Stimulated activated CD8-positive, alpha-beta memory T cell treated with anti-CD3 and anti-CD28 coated beads, Interleukin-4, amount 100 ng/mL, for 24 hours (primary cell): ENCODE measurements at places on chromosomes 13 and 19.

- DNase-seq, result no peak
Measured at GRCh38 chr19:49421878-49422202, 1.4 kb downstream of the PTH2 start.

DNA sequence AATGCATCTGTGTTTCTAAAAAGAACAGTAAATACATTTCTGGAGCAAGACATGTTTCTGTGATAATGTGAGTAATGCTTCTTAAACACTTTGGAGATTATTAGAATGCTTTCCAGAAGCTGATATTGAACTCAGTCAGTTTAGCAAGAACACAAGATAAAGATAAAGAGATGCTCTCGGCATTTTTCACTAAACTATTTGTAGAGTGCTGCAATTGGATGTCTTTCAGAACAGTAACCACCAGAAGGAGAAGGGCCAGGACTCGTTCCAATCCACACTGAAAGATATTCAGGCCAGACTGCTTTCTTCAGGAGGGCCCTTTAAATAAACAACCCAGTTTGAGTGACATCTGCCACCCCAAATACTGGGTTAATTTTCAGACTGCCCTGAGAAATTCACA is 456.0 kb downstream of the TBC1D4 start:
- DNase-seq, result no peak

DNA sequence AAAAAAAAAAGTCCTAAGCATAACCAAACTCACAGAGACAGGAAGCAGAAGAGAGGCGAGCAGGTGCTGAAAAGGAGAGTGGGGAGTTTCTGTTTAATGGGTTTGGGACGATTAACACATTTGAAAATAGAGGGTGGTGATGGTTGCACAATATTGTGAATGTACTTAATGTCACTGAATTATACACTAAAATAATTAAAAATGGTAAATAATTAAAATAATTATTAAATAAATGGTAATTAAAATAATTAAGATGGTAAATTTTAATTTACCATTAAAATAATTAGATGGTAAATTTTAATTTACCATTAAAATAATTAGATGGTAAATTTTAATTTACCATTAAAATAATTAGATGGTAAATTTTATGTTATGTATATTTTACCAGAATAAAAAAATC is 74.8 kb upstream of the XPO4 start:
- DNase-seq, result no peak

DNA sequence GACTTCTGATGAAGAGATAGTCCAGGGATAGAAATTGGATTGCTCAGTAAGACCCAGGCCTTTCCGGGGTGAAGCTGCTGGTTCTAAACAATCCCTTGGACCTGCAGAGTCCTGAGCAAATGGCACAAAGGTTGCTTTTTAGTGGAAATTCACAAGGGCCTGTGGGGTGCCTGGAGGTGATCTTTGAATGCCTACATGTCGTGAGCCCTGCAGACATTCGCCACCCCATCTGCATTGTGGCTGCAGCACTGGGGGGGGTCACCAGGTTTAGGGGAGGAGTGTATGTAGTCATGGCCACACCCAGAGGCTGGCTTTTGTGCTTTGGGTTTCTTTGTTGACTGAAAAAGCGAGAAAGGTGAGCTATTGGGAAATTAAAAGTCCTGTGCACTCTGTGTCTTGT is 41.4 kb downstream of the SLC7A9 start:
- no peak for DNase-seq

- no peak for DNase-seq
Measured at GRCh38 chr13:22027566-22027965, 356.7 kb downstream of the FGF9 start.

DNA sequence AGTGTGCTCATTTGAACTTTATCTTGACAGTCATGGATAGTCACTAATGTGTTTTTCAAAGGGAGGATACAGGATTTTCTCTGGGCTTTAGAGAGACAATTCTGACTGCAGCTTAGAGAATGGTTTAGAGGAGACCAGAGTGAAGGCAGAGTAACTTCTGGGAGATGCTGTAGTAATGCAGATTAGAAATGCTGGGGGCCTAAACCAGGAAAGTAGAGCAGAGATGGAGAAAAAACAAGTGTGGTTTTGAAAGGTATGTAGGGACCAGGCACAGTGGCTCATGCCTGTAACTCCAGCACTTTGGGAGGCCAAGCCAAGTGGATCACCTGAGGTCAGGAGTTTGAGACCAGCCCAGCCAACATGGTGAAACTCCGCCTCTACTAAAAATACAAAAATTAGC is 18.3 kb upstream of the CEBPA start:
- DNase-seq, result no peak

GRCh38 chr19:16376241-16376640 is 51.6 kb downstream of the KLF2 start:
- DNase-seq, result no peak

DNA sequence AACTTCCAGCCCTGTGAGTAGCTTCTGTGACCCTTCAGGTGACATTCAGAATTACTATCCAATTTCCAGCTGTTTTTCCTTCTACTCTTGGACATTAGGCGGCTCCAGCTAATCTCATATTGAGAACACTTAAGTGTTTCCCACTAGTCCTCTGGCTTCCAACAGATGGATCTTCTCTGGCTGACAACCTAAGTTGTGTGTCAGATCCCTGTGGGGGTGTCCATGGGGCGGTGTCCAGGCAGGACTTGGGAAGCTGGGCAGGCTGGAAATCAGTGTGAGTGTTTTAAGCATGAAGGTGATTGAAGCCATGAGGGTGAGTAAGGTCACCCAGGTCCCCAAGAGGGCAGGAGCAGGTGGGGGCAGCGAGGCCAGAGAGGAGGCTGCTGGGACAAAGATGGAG is 10.1 kb downstream of the CNOT3 start:
- no peak for DNase-seq

DNA sequence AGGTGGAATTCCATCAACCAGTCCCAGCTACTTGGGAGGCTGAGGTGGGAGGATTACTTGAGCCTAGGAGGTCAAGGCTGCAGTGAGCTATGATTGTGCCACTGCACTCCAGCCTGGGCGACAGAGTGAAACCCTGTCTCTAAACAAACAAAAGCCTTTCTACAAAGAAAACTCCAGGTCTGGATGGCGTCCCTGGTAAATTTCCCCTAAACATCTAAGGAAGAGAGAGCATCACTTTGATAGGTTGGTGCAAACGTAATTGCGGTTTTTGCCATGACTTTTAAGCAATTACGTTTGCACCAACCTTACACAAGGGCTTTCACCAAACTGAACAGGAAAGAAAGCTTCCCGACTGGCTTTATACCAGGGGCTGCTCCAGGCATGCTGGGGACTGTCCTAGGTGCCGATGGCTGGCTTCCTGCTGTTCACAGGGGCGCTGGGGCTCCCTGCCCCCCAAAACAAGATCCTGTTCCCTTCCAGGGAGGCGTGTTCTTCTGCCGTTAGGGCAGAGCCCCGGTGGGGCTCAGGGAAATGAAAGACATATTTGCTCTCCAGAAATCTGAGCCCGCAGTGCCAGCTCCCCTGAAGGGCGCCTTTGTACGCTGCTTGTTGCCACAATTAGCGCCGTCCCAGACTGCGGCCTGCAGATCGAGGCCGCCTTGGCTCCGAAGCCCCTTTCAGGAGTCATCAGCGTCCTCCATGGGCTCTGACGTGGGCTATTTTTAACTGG is 38.7 kb upstream of the KLF2 start:
- no peak for DNase-seq

- no peak for DNase-seq
Measured at GRCh38 chr19:11377756-11378155, 3.3 kb downstream of the SWSAP1 start.

GRCh38 chr19:18794029-18794313 is 2.9 kb upstream of the COMP start:
- DNase-seq, result no peak

- no peak for DNase-seq
Measured at GRCh38 chr13:24181991-24182702, 21.6 kb downstream of the SPATA13 start.

DNA sequence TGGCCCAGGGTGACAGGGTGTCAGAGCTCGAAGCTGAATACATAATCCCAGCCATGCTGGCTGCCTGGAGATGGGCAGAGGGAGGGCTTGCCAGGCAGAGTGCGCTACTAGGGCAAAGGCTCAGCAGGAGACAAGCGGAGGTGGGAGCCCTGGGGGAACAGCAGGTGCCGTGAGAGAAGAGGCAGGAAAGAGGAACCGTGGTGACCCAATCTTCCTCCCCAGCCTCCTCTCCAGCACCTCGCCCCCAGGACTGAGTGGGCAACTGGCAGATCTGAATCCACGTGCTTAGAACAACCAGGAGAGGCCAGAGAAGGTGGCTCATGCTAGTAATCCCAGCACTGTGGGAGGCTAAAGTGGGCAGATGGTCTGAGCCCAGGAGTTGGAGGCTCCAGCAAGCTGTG is 11.0 kb upstream of the CCL25 start:
- no peak for DNase-seq

DNA sequence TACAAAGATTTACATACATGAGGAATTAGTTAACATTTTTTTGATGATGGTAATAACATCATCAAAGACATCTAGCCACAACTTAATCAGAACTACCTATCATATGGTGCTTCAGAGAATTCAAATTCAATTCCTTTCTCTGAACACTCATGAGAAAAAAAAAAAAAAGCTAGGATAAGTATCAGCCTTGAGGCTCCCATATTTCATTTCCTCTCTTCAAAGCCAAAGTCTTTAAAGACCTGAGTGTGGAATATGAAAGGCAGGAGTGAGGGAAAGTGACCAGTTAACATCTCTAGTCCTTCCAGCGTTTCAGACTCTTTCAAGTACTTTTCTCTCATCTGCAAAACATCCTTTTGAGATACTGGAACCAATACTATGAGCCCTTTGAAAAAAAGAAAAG is 137.5 kb downstream of the DCLK1 start:
- DNase-seq, result no peak

- DNase-seq, result no peak
Measured at GRCh38 chr19:45527731-45528130, 20.5 kb downstream of the VASP start.

DNA sequence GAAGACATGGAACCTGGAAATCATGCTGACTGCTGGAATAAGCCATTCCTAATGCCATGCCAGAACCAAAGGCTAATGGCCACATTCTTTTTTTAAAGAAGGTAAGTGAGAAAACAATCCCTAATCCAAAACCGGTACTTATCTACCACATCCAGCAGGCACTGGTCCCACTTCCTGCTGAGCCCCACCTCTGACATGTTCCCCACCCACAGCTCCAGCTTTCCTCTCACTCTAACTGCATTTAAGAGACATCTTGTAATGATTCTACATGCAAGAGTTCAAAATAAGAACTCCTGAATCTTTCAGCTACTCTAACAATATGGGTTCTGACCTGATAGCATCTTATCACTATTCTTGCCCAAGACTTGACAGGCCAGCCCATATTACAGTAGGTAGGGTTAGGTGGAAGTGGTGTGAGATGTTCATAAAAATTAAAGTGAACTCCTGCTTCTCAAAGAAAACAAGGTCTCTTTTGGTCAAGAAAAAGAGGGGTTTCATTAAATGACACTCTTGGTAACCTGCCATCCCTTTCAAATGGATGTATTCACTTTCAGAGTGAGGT is 41.9 kb downstream of the N4BP2L2 start:
- no peak for DNase-seq

GRCh38 chr13:40547591-40548315 is 118.7 kb downstream of the FOXO1 start:
- no peak for DNase-seq

DNA sequence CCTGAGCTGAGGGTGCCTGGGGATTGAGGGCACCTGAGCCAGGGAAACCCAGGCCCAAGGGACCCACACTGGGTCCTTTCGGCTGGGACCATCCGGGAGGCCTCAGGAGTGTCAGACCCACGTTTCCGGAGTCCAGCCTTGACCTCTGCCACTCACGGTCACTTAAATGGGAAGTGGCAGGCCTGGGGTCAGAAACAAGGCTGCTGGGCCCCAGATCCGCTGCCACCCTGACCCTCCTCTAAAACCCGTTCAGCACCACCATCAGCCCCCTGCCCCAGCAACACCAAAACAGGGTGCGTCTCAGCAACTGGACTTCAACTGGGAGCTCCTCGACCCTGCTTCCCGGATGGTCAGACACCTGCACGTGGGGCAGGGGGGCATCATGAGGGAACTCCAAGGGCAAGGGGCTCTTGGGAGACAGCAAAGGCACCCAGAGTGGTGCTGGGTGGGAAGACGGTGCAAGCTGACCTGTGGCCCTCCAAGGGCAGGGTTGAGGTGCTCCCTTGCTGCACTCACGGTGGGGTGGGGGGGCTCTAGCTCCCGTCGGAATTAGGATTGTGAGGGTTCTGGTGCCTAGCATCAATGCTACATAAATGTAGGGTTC is 1.2 kb upstream of the PLPP2 start:
- DNase-seq, result no peak

- no peak for DNase-seq
Measured at GRCh38 chr13:26111797-26112196, 60.0 kb upstream of the SHISA2 start.

DNA sequence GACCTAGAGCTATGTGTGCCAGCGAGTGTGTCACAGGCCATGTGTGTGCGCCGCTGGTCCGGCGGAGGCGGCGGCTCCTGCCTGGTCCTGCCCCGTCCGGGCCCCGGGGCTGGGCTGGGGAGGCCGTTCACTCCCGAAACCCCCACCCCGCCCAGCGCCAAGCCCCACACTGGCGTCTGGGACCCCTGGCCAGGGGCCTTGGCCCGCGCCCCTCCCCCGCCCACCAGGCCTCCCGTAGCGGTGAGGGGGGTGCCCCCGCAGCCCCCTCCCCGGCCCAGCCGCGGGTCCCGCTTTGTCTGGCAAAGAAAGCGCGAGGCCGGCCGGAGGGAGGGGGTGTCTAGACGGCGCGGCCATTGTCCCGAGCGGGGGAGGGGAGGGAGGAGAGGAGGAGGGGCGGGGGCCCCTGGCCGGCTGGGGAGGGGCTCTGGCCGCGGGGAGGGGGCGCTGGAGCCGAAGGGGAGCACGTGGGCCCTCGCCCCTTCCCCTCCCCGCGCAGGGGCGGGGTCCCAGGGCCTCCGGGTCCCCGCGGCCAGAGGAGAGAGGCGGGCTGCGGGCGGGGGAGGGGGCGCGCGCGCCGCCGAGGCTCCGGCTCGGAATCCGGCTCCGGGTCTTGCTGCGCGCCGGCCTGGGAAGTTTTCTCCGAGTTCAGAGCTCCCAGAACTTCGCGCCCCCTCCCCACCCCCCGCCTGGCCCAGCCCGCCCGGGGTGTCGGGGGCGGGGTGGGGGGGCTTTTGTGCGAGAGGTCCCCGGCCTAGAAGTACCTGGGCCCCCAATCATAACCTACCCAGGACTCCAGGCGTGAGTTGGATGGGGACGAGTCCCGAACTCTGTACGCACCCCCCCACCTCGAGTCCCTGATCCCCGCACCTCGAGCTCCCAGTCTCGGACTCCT is 888 bp downstream of the NOTCH3 start:
- DNase-seq, result no peak

- DNase-seq, result no peak
Measured at GRCh38 chr13:31175847-31176532, 14.3 kb upstream of the HSPH1 start.

DNA sequence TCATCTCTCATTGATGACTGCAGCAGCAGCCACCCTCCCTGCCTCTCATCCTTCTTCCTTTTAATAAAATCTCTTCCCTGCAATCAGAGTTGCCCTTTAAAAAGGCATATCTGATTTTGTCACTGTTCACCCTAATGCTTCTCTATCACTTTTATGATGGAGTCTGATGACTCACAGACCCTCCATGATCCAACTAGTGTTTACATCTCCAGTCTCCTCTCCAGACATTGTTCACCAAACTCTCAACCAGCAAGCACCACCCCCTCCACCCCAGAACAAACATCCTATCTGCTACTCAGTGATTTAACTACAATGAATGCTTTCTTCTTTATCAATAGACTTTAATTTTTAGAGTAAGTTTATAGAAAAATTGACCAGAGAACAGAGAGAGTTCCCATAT is 59.5 kb downstream of the TNFSF11 start:
- DNase-seq, result no peak
